ENCODE measurements at places on chromosomes 1 and 21.

GRCh38 chr21:39818557-39818956, 48.7 kb upstream of the PCP4 start:
- DNase-seq: no peak

DNA sequence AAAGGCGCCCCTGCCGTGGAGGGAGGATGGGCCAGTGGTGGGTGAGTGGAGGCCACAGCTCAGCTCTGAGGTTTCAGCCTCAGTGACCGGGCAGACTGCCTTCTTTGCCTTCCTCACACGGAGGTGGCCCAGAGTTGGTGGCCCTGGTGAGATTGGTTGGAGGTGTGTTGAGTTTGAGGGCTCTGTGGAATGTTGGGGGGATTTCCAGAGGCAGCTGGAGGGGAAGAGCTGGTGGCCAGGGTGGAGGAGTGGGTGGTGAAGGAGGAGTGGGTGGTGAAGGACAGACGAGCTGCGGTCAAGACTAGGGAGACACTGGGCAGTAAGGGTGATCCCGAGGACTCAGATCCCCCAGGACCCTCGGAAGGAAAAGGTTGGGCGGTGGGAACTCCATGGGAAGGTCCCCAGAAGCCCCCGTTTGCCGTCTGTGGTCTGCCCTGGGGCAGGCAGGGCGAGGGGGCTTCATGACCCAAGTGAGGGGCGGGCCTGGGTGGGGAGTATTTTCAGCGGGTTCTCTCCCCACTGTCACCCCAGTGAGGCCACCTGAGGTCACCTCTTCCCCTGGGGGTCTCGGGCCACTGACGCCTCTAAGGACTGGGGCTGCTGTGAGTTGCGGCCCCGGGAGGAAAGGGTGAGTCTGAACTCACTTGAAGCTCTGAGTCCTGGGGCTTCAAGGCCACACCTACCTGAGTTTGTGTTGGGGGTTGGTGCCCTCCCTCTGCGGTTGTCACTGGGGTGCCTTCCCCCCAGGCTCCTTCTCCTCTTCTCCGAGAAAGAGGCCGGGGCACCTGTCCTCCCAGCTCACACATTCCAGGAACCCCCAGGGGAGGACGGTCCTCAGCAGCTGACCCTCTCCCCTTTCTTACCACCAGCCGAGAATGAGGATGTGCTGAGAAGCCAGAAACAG, 22.7 kb upstream of the PIK3CD start:
- peak; percentile 67 for DNase-seq

- DNase-seq: no peak
These were observed 49.9 kb downstream of the BACE2 start for GRCh38 chr21:41217671-41218385.

- no peak for DNase-seq
These were observed 87.9 kb upstream of the SMYD2 start for GRCh38 chr1:214192825-214193643.

GRCh38 chr1:53073868-53074311, 11.9 kb downstream of the PODN start:
- no peak for DNase-seq

DNA sequence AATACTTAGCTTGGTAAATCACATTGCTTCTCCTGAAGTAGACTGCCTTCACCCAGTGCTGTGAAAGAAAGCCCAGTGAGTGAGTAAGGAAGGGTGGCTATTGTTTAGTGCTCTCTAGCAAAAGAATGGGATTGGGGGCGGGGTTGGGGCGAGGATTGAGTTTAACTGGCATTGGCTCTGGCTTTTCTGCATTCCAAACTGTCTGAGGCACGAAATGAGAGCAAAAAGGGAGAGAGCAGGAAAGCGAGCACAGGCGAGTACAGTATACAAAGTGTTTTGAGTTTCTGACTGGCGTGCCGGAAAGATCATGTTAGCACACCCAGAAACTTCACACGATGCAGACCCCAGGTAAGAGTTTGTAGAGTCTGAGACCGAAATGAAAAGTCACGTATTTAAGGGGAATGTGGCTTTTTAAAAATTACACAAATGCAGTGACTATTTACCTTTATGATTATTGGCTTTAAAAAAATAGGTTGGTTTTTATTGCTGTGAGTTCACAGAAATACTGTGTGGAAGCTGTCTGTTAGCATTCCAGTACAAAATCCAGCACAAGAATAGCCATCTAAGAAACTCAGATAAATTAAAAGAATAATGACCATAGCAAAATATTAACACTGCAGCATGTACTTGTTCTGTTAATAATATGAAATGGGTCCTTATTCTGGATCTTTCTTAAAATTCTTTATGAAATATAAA, 155.4 kb downstream of the CLEC20A start:
- no peak for DNase-seq

DNA sequence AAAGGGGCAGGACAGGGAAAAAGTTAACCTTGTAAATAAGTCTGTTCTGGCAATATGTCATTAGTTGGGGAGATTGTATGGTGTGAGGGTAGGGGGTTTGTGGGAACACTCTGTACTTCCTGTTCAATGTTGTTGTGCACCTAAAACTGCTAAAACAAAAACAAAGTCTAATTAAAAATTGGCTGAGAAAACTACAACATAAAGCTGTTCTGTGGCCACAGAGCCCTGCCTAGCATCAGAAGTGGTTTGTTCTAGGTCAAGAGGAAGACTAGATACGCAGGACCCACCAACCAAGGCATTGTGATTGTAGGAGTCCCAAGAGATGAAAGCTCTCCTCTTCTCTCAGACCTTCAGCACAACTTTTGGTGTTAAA, 81.0 kb upstream of the LRRC8D start:
- DNase-seq: no peak

DNA sequence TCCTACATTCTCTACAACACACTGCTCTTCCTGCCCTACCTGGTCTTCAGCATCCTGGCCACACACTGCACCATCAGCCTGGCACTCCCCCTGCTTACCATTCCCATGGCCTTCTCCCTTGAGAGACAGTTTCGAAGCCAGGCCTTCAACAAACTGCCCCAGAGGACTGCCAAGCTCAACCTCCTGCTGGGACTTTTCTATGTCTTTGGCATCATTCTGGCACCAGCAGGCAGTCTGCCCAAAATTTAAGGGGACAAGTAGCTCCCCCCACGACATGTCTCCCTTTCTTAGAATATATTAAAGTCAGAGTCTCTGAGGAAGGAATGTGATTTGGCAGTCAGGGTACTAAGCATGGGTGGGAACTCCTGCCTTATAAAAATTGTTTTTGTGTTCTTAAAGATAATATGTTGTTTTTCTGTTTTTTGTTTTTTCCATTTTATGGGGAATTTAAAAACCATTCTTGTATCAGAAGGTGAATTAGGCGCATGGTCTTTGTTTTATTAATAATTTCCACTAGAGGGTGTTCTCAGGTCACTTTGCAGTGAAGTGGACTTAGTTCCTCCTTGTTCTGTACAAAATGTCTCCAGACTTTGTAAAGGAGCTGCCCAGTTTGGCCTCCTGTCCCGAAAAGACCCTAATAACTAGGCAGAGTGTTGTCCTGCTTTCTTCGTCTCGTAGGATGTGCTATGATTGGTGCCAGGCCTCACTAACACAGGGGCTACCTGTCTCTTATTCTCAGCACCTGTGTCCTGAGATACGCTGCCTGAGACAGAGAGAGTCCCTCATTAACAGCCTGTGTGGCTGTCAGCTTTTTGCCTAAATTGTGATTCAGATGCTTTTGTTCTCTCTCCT, 13.1 kb downstream of the UBIAD1 start:
- DNase-seq: no peak

DNA sequence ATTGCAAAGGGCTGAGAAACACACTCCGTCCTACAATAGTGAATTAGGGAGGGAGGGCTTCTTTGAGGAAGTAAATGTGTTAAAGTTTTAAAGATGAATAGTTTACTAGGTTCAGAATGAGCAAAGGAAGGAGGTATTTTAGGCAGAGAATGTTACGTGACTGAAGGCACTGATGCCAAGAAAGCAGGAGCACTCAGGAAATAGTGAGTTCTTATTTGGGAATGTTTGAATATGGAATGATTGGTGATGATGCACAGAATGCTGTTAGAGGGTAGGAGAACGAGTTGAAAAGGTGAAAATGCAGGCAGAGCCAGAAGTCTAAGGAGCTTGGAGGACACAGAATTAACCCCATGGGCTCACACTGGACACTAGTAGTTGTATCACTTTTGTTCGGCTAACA, 108.0 kb downstream of the NRIP1 start:
- no peak for DNase-seq

GRCh38 chr1:43303471-43304313, 2.9 kb downstream of the TIE1 start:
- DNase-seq: no peak

GRCh38 chr21:40257342-40257741, 390.1 kb downstream of the PCP4 start:
- DNase-seq: no peak

- DNase-seq: no peak
These were observed 50.4 kb downstream of the SLC16A1 start for GRCh38 chr1:112905395-112906149.

GRCh38 chr1:153872934-153873333, 49.8 kb downstream of the GATAD2B start:
- no peak for DNase-seq

GRCh38 chr1:232014941-232015340, 388.4 kb downstream of the DISC1 start:
- no peak for DNase-seq

- DNase-seq: no peak
These were observed 30.3 kb upstream of the MUTYH start for GRCh38 chr1:45370575-45370974.

DNA sequence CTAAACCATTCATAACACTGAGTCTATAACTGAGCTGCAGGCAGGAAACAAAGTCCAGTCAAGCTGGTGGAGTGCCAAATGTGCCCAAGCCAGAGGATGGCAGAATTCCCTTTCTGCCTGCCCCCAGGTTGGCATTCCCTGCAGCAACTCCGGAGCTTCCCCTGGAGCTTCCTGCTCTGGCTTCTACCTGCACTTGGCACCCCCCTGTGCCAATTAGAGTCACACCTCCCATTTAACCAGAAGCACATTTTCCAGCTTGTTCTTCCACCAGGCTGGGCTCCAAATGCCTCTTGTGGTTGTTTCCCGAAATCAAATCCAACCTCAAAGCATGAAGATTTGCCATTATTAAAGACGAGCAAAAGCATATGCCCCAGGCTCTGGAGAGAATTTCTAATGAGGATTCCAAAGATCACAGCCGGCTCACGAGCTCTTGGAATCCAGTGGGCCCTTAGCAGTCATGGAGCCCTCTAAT, 294.5 kb downstream of the RRAGC start:
- no peak for DNase-seq

DNA sequence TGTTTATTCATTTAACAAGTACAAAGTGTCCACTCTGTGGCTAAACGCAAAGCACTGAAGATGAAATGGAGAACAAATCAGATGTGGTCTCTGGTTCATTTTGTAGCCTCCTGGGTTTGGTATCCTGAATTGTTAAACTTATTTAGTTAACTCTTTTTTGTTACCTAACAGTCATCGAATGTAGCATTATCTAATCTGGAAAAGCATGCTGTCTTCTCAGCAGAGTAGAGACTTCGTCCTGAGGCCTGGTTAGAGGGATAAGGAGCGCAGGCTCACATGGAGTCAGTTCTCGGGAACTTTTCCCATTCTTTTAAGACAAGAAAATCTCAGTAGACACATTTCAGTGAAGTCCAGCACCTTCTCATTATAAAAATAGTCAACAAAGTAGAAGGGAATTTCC, 33.1 kb upstream of the SH3D21 start:
- DNase-seq: no peak

DNA sequence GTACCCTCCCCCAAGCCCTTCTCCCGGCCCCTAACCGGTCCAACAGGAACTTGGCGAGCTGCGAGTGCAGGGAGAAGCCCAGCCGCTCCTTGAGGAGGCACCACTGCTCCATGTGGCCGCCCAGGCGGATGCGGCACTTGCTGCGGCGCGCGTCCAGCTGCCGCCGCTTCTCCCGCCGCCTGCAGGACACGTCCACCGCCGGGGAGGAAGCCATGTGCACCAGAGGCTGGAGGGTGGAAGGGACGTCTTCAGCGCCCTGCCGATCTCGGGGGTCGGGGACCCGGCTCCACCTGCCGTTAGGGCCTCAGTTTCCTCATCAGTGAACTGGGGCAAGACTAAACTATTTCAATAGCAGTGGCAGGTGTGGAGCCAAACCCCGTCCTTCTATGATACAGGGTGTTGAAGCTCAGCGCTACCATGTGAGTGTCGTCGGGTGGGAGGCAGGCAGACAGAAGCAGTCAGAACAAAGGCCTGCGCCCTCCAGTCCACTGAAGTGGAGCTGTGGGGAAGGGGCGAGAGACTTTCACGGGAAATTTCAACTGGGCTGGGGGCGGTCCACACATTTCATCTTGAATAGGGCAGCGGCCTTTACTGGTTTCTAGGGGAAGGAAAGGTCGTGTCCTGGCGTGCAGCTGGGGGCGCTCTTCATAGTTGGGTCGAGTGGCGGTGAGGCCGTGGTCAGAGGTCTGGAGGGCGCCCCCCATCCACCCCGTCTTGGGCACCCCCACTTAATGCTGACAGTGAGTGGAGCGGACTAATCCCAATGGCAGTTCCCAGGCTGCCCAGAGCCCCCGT, 592 bp downstream of the ZNF692 start:
- peak; percentile 48 for DNase-seq

- no peak for DNase-seq
These were observed 4.6 kb upstream of the ATP13A2 start for GRCh38 chr1:17016317-17016661.

GRCh38 chr1:200629876-200630514, 9.4 kb upstream of the KIF14 start:
- no peak for DNase-seq

- DNase-seq: no peak
These were observed 77.7 kb upstream of the DSCAM start for GRCh38 chr21:40924641-40925040.

DNA sequence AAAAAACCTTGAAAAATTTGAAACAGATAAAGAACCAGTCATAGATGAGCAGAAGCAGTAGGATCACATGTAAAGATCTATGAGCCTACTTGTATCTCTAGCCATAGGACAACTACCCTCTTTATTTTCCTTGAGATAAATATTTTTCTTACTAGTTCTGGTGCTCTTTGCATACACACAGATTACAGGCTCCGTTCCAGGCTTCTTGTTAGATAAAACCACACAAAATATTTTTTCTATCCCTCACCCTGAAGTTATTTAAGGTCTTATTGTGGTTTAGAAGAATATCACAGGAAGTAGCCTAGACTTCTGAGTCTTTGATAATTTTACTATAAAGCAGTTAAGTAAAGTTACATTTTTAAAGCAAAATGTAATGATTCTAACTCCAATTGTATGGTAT, 512.2 kb downstream of the NEGR1 start:
- no peak for DNase-seq

DNA sequence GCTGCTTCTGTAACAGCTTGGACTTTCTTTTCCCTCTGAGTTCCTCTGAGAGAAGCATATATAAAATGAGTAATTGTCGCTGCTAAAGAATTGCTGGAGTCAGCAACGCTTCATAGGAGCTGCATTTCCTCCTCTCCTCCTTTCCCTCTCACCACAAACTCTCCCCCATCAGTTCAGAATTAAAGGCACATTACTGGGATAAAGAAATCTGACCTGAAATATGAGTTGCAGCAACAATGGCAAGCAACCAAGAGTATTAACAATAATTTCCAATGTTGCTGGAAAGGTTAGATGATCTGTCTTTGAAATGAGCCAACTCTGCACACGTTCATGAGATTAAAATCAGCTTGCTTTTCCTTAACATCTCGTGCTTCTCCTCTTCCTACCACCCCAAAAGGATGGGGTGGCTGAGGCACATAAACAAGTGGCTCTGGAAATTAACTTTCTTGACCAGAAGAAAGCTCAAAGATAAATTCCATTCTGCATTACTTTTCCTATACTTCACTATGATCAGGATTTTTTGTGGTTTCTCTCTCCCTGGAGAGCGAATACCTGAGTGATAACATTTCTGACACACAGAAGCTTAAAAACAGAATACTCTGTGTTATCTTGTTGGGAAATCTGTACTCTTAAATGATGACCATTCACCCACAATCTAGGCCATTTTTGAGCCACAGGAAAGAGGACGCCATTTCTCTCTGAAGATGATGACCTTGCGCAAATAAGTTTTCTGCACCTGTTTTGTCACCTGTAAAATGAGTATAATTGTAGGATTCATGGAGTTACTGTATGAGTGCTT, 90.2 kb downstream of the TGFBR3 start:
- DNase-seq: no peak
